Activated CD4-positive, alpha-beta T cell treated with anti-CD3 and anti-CD28 coated beads, Interleukin-2, amount 10 ng/mL, durations not matched to agents 7 days and 5 days (primary cell): ENCODE measurements at places on chromosomes 4 and X.

DNA sequence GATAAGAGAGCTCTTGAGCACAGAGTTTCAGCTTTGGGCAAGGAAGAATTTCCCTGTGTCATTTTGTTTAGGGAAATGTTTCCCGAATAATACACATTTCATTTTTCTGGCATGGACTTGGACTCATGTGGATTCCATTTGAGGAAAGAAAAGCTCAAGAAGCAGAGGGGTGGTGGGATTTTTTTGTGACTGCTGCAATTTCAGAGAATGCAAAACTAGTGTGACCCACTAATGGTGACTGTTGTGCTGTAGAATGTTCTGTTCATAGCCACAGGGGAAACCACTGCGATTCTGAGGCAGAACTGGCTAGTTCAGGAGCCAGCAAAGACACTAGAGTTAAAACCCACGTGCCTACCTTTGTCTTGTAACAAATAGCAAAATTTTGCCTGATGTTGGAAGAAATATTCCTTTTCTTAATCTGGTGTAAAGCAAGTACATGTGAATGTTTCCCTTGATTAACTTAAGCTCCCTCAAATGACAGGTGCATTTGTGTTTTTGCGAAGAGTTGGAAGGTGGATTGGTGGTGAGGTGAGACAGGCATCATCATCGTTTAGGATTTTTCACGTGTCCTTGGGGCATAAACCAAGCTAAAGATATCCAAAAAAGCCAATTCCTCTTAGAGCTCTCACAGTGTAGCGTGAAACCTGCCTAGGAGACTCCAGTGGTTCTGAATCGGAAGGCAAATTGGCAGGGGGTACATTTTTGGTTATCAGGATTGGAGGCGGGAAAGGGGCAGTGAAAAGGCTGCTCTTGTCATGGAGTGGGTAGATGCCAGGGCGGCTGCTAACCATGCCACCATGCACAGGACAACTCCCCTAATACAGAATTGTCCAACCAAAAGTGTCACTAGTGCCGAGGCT lies 38.0 kb upstream of the FAM9C start:
- peak; percentile 36 for DNase-seq

DNA sequence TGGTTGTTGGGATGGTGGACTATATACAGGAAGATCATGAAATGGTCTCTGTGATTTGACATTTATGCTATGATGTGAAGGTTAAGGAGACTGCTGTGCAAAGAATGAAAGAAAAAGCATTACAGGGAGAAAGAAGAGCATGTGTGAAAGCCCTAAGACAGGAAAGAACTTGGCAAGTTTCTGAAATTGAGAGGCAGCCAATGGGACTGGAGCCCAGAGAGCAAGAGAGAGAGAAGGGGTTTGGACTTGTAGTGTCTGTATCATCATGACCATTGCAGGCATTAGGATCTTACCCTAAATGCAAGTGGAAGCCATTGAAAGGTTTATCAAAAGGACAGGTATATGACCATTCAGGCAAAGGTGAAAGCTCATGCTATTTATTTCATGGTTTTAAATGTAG lies 147.1 kb downstream of the NAA11 start:
- no peak for DNase-seq

- DNase-seq, result no peak
Measured at GRCh38 chr4:5760246-5760645, 49.2 kb downstream of the EVC start.

GRCh38 chr4:3287972-3288570 lies 4.8 kb upstream of the RGS12 start:
- no peak for DNase-seq

GRCh38 chr4:40196724-40197281 lies at the start of gene RHOH:
TSS of gene RHOH (plus strand) at chr4:40197031. CDS start at chr4:40243387, 46,356 bp downstream.
- DNase-seq, result peak; percentile 80

- no peak for DNase-seq
Measured at GRCh38 chrX:150159537-150159936, 203.6 kb upstream of the MAMLD1 start.

GRCh38 chr4:154124539-154125255 lies 335.8 kb upstream of the SFRP2 start:
- DNase-seq, result no peak

GRCh38 chr4:26077756-26078155 lies 163.7 kb downstream of the SMIM20 start:
- DNase-seq, result no peak

DNA sequence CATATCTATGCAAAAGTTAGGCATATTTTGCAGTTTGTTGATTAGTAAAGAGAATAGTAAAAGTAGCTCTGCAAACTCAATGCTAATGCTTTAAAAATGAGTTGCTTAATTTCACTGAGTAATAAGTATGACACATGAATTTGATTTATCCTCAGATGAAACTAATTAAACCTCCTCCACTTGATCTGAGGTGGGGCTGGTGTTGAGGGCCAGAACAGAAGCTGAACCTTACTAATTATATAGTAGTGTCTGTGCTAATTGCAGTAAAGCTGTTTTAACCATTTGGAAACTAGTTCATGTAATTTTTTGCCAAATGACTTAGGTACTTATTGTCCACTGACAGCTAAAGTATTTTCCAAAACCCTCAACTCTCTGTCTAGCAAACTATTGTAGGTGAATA lies 7.7 kb upstream of the PGAM4 start:
- no peak for DNase-seq

GRCh38 chrX:140548985-140549384 lies 44.1 kb upstream of the SOX3 start:
- no peak for DNase-seq

- DNase-seq, result no peak
Measured at GRCh38 chr4:114025176-114025777, 45.8 kb upstream of the ARSJ start.

GRCh38 chr4:93831716-93832496 lies 3.4 kb downstream of the ATOH1 start:
- DNase-seq, result no peak

DNA sequence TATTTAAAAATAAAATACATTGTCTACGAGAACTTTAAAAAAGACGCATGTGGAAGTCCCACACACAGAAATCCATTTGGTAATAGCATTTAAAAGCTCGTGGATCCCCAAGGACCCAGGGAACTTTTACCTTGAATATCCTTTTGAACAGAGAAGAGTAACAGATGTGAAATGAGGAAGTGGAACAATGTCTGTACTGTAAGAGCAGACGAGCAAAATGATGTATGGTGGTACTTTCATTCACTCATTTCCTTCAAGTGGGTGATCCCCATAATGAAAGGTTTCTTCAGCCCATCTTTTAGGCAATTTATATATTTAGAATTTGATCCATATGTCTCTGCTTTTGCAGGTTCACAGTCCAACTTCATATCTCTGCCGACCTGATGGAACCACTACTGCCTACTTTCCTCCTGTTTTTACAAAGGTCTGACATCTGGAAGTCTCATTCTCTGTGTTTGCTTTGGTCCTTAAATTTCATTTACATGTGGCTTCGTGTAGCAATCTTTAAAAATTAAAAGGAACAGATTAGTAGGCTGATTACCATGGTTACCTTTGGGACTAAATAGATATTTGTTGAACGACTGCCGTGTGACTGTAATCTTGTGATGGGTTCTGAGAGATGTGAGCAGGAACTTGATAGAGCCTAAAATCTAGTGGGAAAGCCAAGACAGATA lies 188.4 kb downstream of the PALLD start:
- DNase-seq, result no peak

DNA sequence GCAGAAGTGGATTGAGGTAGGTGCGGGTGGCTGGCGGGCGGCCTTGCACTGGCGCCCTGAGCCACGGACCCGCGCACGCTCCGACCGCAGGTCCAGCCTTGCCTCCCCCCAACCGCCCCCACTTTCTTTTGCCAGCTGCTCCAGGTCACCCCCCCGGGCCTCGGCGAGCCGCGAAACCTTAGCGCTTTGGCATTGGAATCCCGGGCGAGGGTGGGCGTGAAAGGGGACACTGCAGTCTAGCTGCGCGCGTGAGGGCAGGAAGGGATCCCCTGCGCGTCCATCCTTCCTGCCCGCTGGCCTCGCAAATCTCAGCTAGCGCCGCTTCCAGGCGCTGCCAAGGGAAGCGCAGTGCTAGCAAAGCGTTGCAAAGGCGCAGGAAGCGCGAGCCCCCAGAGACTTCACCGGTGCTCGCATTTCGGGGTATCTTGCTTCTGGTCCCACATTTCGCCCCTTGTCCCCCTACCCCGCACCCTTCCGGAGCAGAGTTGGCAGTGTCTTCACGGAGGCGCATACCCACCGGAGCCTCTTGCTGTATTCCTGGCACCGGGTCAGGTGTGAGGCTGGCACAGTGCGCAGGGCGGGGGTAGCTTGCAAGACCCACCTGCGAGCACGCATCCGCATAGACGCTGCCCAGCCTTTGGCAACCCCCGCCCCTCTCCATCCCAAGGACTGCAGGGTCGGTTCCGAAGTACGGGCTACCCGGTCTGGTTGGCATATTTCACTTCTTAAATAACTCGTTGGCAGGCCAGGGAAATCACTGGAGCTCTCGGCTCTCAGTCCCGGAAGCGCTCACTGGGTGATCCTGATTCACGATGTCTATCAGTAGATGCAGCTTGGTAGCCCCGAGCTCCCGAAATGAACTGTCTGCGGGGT lies 104.4 kb downstream of the UCHL1 start:
- DNase-seq, result no peak

DNA sequence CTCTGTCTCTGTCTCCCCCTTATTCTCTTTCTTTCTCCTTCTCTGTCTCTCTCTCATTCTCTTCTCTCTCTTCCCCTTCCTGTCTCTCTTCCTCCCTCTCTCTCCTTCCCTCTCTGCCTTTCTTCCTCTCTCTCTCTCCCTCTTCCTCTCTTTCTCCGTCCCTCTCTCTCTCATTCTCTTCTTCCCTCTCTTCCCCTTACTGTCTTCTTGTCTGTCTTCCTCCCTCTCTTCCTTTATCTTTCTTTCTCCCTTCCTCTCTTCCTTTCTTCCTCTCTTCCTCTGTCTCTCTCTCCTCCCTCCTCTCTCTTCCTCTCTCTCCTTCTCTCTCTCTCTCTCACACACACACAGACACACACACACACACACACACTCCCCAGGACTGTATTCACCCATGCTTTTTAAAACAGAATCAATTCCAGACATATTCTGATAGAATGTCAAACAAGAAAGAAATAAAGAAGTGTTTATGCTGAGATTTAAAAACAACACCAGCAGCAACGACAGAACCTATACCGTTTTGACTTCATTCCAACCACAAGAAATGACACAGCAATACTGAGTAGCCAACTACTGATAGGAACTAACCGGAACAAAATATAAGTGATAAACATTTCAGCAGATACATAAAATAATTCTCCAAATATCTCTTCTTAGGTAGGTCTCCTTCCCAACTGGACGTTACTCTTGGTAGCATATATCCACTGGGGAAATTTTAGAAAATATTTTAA lies 296.7 kb downstream of the ASMT start:
- DNase-seq, result no peak

DNA sequence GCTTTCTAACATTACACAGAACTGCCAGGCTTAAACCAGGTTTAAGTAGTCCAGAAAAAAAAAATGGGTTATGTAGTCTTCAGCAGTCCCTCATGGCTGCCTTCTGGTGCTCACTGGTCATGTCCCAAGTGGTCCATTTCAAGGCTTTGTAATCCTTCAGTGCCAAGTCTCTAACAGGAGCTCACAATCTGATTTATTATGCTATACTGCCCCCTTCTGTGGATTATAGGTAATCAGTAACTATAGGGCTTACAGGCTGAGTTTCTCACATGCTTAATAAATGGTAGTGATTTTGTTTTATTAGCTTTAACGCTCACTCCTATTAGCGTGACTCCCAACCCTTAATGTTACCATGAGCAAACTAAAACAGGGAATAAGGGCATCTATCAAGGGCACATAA lies 92.5 kb upstream of the EDA2R start:
- DNase-seq, result no peak

DNA sequence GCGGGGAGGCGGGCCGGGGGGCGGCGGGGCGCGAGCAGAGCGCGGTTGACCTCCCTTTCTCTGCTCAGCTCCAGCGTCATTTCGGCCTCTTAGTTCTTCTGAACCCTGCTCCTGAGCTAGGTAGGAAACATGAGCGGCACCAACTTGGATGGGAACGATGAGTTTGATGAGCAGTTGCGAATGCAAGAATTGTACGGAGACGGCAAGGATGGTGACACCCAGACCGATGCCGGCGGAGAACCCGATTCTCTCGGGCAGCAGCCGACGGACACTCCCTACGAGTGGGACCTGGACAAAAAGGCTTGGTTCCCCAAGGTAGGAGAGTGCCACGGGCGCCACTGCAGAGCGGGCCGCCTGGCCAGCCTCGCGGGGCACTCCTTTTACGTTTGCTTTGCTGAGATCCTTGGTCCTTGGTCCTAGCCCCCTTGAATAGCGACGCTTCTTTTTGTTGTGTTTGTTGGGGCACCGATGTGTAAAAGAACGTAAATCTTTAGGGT lies at the start of gene HTATSF1:
Gene HTATSF1, plus strand, starts transcription at position 37 of the 497 bp plus-strand sequence. Its CDS starts 93 bp downstream, at position 130.
- no peak for DNase-seq

DNA sequence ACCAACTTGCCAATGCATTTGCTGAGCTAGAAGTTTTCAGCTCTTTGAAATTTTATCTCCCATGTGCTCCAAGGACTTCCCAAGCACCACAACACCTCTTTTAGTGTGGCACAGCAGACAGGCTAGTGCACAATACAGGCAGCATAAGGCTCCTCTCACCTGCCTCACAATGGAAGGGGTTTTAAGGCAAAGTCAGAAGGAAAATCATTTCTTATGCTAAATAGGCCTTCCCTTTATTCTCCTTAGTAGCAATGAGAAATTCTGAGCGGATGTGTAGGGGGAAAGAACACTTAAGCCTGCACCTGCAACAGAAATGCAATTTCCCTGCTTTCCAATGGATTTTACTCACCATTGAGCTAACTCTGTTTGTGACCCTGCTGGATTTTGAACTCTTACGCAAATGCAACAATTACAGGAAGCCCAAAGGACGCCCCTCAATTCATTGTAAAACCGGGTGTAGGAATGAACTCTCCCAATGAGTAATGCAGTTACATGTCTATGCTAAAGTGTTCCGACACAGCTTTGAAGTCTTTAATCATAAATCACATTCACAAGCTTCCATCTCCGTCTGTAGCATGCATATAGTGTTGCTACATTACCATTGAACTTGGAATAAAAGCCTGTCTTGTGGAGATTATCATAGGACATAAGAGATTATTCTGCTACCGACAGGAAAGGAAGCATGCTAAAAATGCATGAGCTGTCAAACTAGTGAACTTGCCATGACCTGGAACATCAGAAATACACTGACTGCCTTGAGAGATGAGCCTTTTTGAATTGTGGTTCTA lies 1084.9 kb downstream of the RPA4 start:
- DNase-seq, result no peak

DNA sequence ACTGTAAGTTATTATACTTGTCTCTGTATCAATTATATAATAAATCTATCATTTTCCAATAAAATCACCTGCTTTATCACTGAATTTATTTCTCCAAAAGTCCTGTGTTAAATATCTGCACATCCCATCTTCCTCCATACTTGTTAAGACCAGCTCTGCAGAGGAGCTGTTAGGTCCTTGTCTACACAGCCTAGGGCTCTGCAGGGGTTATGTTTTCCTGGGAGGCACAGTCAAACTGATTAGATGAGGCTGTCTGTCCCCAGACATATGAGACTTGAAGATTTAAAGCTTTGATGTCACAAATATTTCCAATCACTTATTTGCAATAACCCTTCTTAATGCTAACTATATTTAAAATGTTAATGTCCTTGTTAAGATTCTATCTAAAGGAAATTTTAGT lies 446.8 kb downstream of the TRAM1L1 start:
- DNase-seq, result no peak

GRCh38 chrX:71618303-71618721 lies at the start of gene CXCR3:
TSS of gene CXCR3 (minus strand) at chrX:71618511. CDS start at chrX:71618449, 62 bp downstream.
- DNase-seq, result peak; percentile 75
